ENCODE measurements at places on chromosomes 7 and 10. TPM values are rescaled to one million over a fixed set of nuclear protein-coding genes. Genes with fewer than 3 reads are reported as not detected.

The TMEM140 gene
- total RNA-seq = 1.1 TPM

The VPS41 gene
- 24.9 TPM for total RNA-seq

The STEAP1 gene
- total RNA-seq = 16.9 TPM

The SLC18A3 gene
- total RNA-seq = not detected

The LRRTM3 gene
- not detected for total RNA-seq

The CC2D2B gene
- 0.44 TPM for total RNA-seq

The GNAT3 gene
- not detected for total RNA-seq

The MSS51 gene
- 0.31 TPM for total RNA-seq

The RRP12 gene
- 57.4 TPM for total RNA-seq

The CPEB3 gene
- total RNA-seq = 0.46 TPM

The MYO3A gene
- not detected for total RNA-seq

The HOXA10 gene
- 6.9 TPM for total RNA-seq

The ANLN gene
- total RNA-seq = 63.6 TPM

The SPDYE11 gene
- not detected for total RNA-seq

The RAB11FIP2 gene
- total RNA-seq = 12.2 TPM

The HTR5A gene
- not detected for total RNA-seq

The VDAC2 gene
- 334 TPM for total RNA-seq

The PCLO gene
- 1.5 TPM for total RNA-seq

The PLAU gene
- total RNA-seq = 124 TPM

The FGFR2 gene
- 0.19 TPM for total RNA-seq

The WDFY4 gene
- 0.07 TPM for total RNA-seq

The ERVW-1 gene
- total RNA-seq = not detected

The CCDC146 gene
- 0.67 TPM for total RNA-seq

The LLCFC1 gene
- not detected for total RNA-seq

The SEMA3A gene
- 4.5 TPM for total RNA-seq

The PRSS37 gene
- not detected for total RNA-seq

The SMO gene
- 11.8 TPM for total RNA-seq

The ENKUR gene
- total RNA-seq = 0.19 TPM

The GARIN1A gene
- total RNA-seq = 0.67 TPM

The UNC5B gene
- total RNA-seq = 3.1 TPM

The ELFN1 gene
- total RNA-seq = 0.37 TPM

The DDC gene
- total RNA-seq = 1.1 TPM

The CYP3A4 gene
- 0.10 TPM for total RNA-seq

The AGR2 gene
- total RNA-seq = 133 TPM

The CAV1 gene
- total RNA-seq = 658 TPM

The EBF3 gene
- total RNA-seq = 0.20 TPM

The PON3 gene
- total RNA-seq = 39.3 TPM

The AOAH gene
- total RNA-seq = not detected

The HTRA1 gene
- total RNA-seq = 47.9 TPM

The FEZF1 gene
- not detected for total RNA-seq

The AKR1C4 gene
- total RNA-seq = 0.13 TPM

The SLC39A12 gene
- not detected for total RNA-seq

The MMP21 gene
- 0.03 TPM for total RNA-seq

The RPEL1 gene
- 0.07 TPM for total RNA-seq

The MET gene
- 72.0 TPM for total RNA-seq

The NT5C3A gene
- total RNA-seq = 35.1 TPM

The OR2AE1 gene
- not detected for total RNA-seq

The KIAA1549 gene
- total RNA-seq = 6.0 TPM

The GPR141 gene
- not detected for total RNA-seq

The OR6B1 gene
- not detected for total RNA-seq

The CD36 gene
- not detected for total RNA-seq

The ADIRF gene
- total RNA-seq = not detected
